ENCODE measurements at places on chromosomes 3 and 15.
A peak's percentile ranks its signal among the peaks of the same experiment; 100 is the strongest.

DNA sequence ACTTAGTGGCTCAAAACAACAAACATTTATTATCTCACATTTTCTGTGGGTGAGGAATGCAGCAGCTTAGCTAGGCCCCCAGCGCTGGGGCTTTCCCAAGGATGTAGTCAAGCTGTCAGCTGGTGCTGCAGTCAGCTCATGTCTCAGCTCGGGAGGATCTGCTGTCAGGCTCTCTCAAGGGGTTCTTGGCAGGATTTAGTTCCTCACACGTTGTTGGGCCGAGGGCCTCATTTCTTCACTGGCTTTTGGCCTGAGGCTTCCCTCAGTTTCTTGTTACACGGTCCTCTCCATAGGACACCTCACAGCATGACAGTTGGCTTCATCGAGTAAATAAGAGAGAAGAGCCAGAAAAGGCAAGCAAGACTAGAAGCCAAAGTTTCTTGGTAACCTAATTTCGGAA is 13.7 kb upstream of the U2SURP start:
- no peak for DNase-seq

DNA sequence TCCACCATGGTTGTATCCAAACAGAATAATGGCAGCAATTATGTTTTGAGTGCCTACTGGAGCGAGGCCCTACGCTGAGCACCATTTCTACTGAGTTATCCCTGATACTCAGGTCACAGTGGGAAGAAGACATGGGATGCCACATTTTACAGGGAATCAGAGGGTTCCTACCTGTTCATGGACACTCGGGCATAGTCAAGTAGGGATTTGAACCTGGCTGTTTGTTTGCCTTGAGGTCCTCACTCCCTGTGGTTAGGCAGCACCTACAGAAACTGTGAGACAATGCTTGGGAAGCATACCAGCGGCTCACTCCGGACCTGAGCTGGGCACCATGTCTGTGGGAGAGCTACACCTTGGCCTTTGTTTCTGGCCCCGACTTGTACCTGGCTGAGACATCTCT is 390.4 kb downstream of the LRTM1 start:
- no peak for DNase-seq

DNA sequence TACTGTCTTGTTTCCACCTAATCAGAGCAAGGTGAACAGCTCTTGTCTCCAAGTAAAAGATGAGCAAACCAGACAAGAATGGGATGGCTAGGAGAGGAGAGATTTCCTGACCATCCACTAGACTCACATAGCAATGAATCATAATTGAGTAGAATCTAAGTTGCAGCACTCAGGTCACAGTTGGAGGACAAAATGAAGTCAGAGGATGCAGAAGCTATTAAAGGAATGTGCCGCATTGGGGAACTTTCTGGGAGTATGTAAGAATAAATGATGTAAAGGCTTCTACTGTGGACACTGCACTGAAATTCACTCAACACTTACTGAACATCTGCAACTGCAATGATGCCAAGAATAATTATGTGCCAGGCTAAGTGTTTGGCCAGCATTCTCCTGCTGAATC is 217.4 kb upstream of the WNT5A start:
- no peak for DNase-seq

- no peak for DNase-seq
Measured at GRCh38 chr3:148815316-148816110, 12.1 kb upstream of the CPB1 start.

- no peak for DNase-seq
Measured at GRCh38 chr3:187743195-187744141, 1.8 kb downstream of the BCL6 start.

- no peak for DNase-seq
Measured at GRCh38 chr15:38202361-38202760, 50.3 kb upstream of the SPRED1 start.

DNA sequence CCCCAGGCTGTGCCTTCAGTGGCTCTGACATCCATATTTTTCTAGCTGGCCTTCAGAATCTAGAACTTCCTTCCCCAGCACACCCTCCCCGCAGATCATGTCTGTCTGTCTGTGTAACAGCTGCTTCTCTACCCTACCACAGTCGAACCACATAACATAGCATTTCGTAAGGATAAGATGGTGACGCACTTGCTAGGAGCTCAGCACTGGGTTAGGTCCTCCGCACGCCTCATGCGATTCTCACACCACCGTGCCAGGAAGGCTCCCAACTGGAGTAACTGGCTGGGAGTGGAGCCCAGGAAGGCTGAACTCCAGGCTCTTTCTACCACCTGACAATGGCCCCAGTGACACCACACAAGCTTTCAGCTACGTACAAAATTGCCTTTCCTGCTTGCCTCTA is 168.6 kb downstream of the STT3B start:
- no peak for DNase-seq

DNA sequence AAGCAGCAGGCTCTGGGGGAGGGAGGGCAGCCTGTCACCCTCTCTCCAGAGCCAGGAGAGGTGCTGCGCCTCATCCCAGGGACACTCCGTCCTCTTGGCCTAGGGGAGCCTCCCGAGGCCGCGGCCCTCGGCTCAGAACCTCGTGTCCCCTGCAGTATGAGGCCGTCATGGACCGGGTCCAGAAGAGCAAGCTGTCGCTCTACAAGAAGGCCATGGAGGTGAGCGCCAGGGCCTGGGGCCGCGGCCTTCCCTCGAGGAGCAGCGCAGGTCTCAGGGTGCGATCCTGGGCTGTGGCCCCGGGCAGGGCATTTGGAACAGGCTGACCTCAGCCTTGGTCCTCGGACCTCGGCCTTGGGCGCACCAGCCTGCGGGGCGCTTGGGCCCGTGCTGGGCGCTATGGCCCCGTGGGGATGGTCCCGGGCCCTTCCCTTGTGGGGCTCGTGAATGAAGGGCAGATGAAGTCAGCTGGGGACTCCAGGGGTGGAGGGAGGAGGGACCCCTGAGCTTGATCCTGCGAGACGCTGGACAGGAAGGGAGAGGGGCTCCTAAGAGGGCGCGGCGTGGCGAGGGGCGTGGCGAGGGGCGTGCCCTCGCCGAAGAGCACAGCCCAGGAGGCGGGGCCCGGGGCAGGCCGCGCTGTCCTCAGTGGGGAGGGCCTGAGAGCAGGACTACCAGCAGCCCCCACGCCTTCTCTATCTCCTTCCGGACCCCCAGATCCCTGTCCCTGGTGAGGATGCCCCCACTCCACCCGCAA is 32.9 kb downstream of the PSTPIP1 start:
- DNase-seq = no peak

- no peak for DNase-seq
Measured at GRCh38 chr15:78768096-78768495, 43.2 kb downstream of the ADAMTS7 start.

DNA sequence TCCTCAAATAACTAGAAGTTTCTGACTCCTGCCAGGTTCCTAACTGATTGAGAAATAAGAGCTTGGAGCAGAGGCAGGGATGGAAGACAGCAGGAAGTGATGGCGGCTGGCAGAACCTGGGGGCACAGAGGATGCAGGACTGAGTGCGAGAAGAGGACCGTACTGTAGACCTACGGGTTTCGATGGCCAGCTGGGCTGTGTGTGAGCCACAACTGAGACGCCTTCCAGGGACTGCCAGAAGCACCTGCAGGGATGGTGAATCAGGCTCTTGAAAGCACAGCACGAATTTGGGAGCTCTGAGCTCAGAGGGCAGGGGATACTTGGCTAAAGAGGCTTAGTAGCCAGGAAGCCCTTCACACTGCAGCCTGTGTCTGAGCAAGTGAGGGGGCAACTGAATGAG is 165.6 kb downstream of the ABHD5 start:
- DNase-seq = no peak

GRCh38 chr3:195717852-195718476 is 2.8 kb upstream of the MUC20 start:
- DNase-seq = no peak

DNA sequence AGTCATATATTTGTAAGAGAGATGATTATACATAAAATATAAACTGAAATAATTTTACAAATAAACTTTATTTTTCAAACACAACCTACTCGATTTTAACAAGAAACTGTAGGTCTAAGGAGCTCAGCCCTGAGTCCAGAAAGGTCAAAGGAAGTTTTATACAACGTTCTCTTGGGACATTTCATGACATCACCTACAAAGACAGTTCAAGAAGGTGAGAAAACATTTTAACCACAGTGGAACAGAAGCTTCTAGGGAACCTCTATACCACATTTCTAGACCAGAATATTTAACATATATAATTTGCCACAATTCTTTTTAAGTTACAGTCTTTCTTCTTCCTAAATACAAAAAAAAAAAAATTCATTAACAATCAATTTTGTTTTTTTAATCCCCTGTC is 40.1 kb downstream of the CBLB start:
- no peak for DNase-seq

GRCh38 chr15:69562564-69562963 is 109.9 kb downstream of the RPLP1 start:
- DNase-seq = no peak

- DNase-seq = no peak
Measured at GRCh38 chr3:43729707-43730414, 39.1 kb downstream of the ABHD5 start.

DNA sequence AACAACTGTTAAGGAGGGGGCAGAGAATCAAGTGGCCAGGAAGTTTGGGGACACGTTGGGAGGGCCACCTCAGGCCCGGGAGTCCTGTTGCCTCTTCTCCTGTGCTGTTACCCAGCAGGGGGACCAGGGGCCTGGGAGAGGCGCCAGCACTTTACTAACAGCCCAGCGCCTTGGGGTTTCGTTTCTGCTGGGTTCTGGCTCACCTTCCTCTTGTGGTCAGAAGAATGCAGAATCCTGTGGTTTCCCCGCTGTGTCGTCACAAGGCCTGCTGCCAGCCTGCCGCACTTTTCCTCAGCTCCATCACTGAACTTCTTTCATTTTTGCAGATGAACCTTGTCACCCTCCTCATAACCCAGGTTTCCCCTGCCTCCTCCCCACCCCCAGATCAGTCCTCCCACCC is 67.7 kb downstream of the SLC30A4 start:
- peak; percentile 80 for DNase-seq

DNA sequence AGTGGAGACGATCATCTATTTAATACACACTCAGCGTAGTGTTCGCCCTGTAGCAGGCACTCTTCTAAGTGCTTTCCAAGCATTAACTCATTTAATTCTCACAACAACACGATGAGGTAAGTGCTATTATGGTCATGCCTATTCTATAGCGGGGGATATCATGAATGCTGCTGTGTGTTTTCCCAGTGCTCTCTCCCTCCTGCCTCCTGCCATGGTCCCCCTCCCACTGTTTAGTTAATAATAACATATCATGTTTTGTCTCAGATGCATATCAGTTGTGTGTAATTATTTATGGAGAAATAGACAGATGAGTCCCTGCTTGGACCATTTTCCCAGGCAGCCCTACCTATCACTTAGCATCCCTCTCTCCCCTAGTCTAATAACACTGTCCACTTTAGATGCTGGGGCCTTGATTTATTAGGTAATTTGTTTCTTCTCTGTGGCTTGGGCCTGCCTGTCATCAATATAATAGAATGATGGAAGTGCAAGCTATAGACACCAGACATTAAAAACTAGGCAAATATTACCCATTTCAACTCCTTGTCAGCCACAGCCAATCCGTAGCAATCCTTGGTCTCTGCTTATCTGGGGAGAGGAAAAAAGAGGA is 122.9 kb upstream of the TLE3 start:
- no peak for DNase-seq

DNA sequence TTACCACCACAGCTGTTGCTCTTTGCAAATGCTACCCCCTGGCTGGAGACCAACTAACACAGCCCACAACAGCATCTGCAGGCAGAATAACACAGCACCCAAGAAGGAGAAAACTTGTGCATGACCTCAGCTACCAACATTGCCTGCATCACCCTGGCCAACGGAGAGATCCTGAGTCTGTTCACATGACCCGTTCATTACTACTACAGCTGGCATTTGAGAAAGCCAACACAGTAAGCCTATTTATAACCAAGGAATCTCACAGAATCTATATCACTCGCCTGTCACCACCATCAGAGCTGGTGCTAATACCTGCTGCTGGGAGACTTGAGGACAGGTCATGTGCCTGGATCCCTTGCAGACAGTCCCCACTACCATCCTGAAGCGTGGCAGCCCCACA is 215.2 kb downstream of the POLQ start:
- DNase-seq = no peak

DNA sequence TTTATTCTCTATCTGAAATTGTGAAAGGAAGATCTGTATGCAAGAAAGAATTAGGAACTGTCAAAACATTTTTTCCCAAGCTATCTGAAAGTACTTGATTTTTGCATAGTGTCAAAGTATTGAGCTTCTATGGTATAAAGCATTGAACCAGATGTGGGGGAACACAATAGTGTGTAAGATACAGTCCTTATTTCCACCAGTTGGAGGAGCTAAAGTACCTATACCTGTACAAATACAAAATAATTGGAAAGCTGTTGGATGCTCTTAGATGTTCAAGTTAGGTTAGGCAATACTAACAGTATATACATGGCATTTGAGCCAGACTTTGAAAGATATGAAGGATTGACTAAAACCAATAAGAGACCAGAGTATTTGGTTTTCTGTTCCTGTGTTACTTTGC is 148.4 kb downstream of the B3GALNT1 start:
- peak; percentile 10 for DNase-seq

DNA sequence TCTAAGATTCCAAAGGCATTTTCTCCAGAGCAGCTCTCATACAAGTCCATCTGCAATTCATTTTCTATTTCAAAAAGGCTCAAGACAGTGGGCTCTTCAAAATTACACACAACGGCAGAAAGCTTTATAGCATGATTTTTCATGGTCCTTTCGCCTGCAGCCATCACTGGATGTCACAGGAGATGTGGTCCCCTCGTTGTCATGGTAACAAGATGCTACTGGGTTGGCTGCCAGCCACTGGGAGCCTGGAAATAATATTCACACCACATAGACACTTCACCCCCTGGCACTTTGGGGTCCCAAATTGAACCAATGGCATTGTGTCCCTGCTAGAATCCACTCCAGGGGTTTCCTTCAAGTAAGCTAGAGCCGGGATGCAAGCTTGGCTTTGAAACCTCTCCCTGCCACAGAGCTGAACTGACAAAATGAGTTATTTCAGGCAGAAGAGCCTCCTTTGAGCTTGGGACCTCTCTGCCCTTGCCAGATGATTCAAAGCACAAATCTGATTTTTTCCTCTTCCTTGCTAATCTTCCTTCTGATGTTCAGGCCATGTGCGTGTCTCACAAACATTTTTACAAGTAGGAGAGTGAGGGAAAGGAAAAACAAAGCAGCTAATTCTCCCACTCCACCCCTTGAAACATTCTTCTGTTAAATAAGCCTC is 512.6 kb upstream of the ADAMTS9 start:
- DNase-seq = no peak

DNA sequence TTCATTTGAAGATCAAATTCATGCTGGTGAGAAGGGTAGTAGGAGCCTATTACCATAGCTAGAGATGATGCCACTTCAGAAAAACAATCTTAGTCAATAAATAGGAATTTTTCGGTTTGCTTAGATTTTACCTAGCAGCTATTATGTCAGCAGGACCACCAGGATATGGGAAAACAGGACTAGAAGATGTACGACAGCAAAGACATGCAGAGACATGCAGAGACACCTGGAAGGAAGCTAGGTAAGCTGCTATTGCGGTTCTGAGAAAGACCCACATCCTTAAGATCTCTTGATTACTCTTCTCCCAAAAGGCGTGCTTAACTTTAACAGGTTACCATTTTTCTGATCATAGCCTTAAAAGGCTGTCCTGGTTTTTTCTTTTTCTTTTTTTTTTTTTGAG is 64.8 kb upstream of the THSD4 start:
- no peak for DNase-seq

All from HTR-8/SVneo (cell line).